ENCODE measurements at places on chromosomes 11 and 22. TPM values are rescaled to one million over a fixed set of nuclear protein-coding genes. Genes with fewer than 3 reads are reported as not detected.

DNA sequence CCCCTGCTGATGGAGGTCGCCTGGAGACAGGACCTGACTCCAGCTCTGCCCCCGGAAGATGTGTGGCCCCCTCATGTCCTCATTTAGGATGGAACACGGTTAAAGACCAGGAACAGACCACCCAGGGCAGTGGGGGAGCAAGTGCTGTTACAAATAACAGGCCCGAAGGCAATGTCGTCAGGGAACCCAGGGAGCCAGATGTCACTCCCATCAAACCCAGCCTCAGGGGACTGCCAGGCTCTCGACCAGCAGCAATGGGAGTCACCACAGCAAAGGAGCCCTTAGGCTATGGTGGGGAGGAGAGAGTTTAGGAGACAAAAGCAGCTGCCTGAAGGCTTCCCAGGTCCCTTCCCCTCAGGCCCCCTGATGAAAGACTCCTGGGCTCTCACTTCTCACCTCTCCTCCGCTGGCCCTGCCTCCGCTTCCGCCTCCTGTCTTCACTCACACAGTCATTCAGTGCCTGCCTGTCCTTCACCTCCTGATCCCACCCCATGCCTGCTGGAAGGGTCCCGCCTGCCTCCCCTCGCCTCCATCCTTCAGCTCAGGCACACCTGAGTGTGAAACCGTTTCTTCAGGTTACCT lies 4.4 kb downstream of the RPS19BP1 start:
- DNase-seq: no peak

- DNase-seq: peak; percentile 46
Measured at GRCh38 chr11:133947321-133947756, 9.4 kb downstream of the IGSF9B start.

The TSSK2 gene
- total RNA-seq: not detected

GRCh38 chr11:36292311-36292722 lies 3.1 kb upstream of the COMMD9 start:
- DNase-seq: peak; percentile 33

- peak; percentile 52 for DNase-seq
Measured at GRCh38 chr11:124961972-124962609, 8.1 kb downstream of the CCDC15 start.

DNA sequence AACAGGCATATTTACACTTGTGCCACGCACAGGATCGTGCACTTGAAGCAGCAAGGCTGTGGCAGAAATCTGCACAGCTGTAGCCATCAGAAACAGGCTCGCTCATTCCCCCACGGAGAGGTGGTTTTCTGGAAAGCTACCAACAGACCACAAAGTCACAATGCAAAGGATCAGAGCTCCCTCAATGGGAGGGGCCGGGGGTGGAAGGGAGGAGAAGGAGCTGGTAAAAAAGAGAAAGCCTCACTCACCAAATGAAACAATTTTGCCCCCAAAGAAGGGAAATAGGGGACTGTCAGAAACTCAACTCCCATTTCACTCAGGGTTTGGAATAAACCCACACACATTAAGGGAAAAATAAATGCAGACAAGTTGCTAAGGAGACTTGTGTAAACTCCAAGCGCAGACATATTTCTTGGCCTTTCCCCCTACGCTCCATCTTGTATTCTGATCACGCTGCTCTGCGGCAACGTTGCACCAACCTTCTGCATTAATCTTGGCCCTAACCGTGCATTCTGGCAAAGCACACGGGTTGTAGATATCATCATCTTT lies 43.2 kb upstream of the BLID start:
- DNase-seq: no peak

DNA sequence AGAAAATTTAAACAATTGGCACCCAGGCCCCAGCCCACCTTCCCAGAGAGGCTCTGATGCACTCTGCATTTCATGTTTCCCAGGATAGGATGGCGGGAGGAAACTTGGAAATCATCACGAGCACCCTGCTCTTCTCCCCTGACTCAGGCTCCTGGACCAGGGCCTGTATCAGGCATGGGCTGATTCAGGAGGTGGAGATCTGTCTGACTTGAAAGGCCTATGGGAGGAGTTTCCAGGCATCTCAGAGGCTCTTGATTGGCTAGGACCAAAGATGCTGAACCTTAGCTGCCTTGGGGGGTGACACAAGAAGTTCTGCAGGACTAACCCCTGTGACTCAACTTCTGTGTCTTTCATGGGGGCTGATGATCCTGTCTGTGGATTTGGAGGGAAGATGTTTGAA lies 106.2 kb downstream of the PKNOX2 start:
- DNase-seq: no peak

DNA sequence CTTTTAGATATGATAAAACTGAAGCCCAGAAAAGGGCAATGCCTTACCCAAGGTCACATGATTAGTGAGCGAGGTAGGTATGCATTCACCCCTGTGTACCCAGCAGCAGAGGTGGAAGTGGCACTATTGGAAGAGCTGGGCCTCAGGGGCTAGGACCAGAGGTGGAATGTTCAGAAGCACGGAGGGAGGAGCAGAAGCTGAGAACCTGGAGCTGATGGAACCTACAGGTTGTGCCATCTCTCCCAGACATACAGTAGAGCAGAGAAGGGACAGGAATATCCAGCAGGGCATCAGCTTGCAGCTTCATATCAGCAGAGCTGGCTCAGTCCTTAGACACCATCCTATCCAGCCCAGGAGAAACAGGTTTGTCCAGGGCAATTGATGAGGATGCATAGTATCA lies 14.6 kb upstream of the FCHSD2 start:
- DNase-seq: no peak

The SLC7A4 gene
- not detected for total RNA-seq

DNA sequence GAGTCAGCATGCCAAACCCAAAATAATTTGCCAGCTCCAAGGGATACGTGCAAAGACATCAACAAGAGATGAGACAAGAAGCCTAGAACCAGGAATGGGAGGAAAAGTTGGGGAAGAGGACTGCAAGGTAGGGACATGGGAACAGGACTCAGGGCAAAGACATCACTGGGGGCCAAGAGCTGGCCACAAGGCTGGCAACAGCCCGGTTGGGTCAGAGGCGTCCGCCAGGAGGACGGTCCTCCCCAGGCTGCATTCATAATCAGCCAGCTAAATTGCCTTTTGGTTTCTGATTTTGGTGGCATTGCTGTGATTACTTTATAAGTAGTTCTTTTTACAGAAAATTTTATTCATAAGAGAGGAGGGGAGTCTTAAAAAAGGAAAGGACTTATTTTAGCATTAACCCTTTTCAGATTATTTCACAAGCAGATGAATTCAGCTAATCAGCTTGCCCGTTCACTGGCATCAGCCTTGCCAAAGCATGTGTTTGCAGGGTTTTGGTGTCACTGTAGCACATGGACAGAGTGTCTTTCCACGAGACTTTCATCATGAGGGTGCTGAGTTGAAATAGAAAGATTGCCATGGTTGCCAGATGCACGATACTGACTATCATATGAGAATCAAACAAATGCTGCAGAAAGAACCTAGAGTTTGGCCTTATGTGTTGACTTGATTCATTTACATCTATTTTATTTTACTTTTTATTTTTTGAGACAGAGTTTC lies 23.2 kb upstream of the NAV2 start:
- DNase-seq: no peak

DNA sequence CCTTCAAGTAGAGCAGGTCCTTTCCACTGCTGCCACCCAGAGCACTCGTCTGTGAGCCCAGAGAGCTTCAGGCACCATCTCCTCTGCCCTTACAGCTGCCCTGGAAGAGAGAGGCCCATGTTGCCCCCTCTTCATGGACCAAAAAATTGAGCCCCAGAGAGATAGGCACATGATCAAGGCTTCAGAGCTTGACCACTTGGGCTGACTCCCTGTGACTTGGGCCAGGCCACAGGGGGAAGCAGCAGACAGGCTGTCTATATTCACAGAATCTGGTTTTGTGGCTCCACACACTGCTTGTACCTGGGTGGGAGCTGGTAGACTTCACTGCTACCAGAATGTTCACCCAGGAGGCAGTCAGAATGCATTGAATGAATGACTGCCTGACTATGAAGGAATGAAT lies 58.2 kb downstream of the SMIM38 start:
- no peak for DNase-seq

The SNX32 gene
- total RNA-seq: not detected
